Stomach (tissue), 19 donors: ENCODE measurements at places on chromosomes 16 and 17. TPM values are rescaled to one million over a fixed set of nuclear protein-coding genes. Genes with fewer than 3 reads are reported as not detected.

GRCh38 chr16:12637002-12637401, 166.7 kb downstream of the CPPED1 start:
- DNase-seq = no peak

DNA sequence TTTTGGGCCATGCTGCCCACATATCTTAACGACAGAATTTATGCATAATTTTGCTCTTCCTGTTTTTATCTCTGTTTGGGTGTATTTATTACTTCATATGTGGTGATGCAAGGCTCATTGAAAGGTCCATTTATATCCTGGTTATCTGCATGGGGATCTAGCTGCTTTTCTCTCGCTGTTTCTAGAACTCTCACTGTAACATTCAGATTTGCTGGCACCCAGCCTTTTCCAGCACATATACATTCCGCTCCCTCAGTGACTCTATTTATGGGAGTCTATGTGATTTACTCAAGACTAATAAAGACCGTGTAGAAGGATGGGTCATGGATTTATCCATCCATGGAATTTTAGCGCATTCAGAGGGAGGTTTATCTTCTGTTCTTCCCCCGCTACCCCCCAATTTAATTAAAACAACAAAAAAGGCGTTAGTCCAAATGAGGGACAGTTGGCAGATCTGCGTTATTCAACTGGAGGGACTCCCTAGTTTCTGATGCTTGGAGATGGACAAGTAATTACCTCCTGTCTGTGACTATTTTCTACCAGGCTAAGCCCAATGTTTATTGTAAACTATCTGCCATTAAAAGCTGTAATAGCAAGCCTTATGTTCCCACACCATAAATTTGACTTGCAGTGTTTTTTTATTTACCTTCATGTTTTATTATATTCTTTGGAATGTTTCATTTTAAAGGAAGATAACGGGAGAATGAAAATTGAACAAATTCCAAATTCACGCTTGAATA, 19.8 kb upstream of the MARCHF10 start:
- no peak for DNase-seq

DNA sequence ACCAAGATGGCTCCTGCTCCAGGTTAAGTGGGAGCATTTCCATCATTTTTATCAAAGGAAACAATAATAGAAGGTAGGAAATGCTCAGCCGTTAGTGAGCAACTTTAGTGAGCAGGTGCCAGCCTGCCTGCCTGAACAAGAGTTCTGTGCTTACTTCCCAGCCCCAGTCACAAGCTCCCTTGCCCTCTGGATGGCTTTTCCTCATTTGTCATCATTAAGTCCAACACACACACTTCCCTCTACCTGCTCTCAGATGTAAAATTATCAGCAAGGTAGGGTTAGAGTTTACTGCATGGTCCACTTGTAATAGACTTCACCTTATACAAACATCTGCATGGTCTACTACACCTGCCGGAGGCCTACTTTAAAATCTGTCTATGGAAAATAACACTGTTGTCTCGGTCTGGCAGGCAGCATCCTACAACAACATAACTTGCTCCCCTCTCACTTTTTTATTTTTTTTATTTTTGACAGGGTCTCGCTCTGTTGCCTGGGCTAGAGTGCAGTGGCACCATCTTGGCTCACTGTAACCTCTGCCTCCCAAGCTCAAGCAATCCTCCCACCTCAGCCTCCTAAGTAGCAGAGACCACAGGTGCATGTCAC, 12.7 kb downstream of the TEX2 start:
- DNase-seq = no peak

DNA sequence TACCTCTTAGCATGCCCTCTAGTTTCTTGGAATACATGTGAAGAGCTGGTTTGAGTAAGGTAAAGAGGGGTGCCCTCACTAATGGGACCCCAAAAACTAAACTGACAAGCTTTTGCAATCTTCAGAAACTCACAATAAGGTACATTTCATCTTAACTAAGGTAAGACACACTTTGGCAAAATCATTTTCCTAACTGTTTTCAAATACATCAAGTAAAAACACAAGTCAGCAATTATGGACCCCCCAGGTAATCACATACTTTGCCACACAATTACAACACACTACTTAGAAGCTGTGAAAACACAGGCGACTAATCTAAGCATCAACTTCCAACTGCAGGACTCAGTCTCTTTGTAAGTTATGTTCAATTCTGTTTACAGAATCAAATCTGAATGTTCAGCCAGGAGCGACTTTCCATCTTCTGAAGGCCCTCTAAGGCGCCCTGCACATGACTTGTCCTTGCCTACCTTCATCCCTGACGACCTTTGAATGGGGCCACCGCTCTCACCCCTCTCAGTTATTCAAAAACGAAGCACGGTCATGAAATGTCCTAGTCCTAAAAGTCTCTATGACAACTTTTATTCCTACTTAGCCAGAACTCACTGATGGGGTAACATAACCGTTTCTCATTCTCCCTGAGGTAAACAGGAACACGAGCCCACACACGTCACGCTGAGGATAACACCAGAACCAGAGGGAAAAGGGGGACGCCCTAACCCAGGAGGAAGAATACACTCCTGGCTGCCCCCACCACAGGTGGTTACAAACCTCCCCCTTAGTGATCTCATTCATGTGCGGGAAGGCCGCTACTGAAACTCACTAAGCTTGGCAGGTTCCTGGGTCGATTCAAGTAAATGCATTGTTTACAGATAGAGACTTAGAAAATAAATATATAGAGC, 5.5 kb downstream of the CREBBP start:
- DNase-seq = no peak

DNA sequence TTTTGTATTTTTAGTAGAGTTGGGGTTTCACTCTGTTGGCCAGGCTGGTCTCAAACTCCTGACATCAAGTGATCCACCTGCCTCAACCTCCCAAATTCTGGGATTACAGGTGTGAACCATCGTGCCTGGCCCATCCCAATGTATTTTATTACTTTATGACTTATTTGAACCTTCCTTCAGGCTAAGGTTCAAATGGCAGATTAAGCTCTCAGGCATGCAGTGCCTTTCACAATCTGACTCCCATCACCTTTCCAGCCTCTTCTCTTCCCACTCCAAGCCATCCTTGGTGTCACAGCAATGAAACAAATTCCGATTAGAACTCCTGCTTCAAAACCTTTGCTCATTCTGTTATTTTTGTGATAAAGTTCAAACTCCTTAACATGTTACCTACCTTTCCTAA, 26.6 kb upstream of the YPEL2 start:
- no peak for DNase-seq

DNA sequence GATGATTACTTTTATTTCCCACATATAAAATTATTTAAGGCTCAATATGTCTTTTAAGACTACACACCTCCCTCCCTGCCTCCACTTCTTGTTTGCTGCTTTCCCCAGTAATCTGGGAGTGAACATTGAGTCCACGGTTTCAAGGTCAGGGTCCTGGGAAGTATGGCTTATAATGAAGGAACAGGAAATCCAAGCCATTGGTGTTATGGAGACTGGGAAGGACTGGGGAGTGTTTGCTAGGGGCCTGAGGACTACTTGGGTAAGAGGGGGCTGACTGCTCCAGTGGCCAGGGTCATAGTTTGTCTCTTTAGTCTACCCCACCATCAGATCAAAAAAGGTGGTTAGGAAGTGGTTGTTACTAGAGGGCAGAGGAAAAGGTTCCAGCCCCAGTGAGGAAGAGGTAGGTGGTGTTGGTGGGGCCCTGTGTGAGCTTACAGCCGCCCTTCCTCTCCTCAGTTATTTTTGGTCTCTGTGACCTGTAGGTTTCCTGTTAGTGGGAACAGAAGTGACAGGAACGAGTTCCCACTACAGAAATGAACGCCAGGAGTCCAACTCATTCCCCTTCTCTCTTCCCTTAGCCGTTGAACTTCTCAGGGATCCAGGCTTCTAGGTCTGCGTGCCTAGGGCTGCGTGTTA, 742 bp upstream of the SLC16A13 start:
- no peak for DNase-seq

- no peak for DNase-seq
Measured at GRCh38 chr17:79792984-79793923, 3.6 kb downstream of the CBX8 start.

GRCh38 chr17:54013072-54013471, 190.3 kb downstream of the KIF2B start:
- DNase-seq = no peak

- DNase-seq = peak; percentile 38
Measured at GRCh38 chr17:33234930-33235685, 58.0 kb downstream of the ASIC2 start.

GRCh38 chr16:62177351-62178203, 141.3 kb upstream of the CDH8 start:
- DNase-seq = no peak

DNA sequence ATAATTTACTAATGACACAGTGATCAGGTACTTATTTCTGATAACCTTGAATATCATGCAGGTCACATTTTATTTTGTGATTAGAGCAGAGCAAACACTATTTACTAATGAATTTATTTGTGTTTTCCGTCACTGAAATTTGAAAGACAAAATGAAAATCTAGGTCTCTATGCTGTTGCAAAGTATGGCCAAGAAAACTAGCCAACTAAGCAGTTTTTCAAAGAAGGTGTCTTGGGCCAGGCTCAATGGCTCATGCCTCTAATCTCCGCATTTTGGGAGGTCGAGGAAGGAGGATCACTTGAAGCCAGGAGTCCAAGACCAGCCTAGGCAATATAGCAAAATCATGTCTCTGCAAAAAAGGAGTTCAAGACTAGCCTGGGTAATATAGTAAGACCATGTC, 3.0 kb upstream of the NFAT5 start:
- DNase-seq = no peak

DNA sequence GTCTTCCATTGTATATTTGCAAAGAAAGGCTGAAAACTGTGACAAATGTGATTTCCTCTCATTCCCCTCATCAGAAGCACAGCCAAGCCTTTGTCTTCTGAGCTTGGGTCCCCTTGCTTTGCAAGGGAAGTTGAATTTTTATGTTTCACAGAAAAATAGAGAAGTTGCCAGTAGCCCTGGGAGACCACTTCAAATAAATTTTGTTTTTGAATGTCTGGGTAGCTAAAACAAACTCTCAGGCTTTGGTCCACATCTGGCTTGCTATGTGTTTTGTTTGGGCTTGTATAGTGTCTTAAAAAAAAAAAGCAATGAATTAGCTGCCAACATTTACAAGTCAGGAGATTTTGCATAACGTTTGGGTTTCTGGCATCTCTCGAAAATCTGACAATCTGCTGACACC, 24.1 kb downstream of the PIK3R6 start:
- no peak for DNase-seq

GRCh38 chr17:29256735-29257466, 10.2 kb downstream of the CRYBA1 start:
- DNase-seq = no peak

GRCh38 chr16:65333283-65333682, 211.4 kb upstream of the CDH11 start:
- DNase-seq = no peak

KRTAP4-1 gene
- total RNA-seq = not detected

TPSAB1 gene
- total RNA-seq = 202 TPM

HAP1 gene
- total RNA-seq = not detected

MPP2 gene
- total RNA-seq = 6.4 TPM

SMTNL2 gene
- not detected for total RNA-seq

CLEC18B gene
- 2.6 TPM for total RNA-seq
